ENCODE measurements at places on chromosomes 1 and 21. TPM values are rescaled to one million over a fixed set of nuclear protein-coding genes. Genes with fewer than 3 reads are reported as not detected.

- no peak overlapping the region for H3K27ac ChIP-seq
- no peak for DNase-seq
Measured at GRCh38 chr1:219040291-219040690, 133.4 kb upstream of the LYPLAL1 start.

DNA sequence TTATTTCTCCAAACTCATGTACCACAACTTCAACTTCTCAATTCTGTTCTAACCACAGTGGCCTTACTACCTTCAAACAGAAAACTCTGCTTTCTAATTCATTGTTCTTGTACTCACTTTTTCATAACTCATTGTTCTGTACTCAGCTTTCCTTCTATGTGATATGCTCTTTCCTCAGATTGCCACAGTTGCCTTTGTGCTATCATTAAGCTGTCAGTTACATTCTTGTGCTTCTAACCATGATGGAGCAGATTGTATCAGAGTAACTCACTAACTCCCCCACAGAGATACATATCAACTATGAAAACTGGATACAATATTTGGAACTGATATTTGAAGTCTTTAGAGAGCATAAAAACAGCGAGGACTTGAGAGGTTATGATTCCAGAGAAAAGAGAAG lies 1213.7 kb downstream of the KCNT2 start:
- no peaks in the 10 kb centered on the region for H3K36me3 ChIP-seq
- H3K4me3 ChIP-seq, result no peak overlapping the region
- no peak overlapping the region for H3K27ac ChIP-seq
- H3K27me3 ChIP-seq, result no peaks in the 10 kb centered on the region
- DNase-seq, result no peak
- H3K4me1 ChIP-seq, result no peaks in the 10 kb centered on the region

GRCh38 chr1:87250336-87250735 lies 78.3 kb upstream of the LMO4 start:
- peaks cover 33% of the 10 kb centered on the region for H3K27me3 ChIP-seq
- no peaks in the 10 kb centered on the region for H3K4me1 ChIP-seq
- no peak overlapping the region for H3K27ac ChIP-seq
- H3K36me3 ChIP-seq, result no peaks in the 10 kb centered on the region

Gene TNFRSF18
- 37.5 TPM for total RNA-seq

Gene SMAP2
- 202 TPM for total RNA-seq

Gene GUCA2B
- not detected for total RNA-seq

Gene FCER1A
- not detected for total RNA-seq

Gene ANKRD35
- not detected for total RNA-seq
